ENCODE measurements at places on chromosomes 7 and 10.

GRCh38 chr10:84571146-84571545 lies 242.8 kb downstream of the CCSER2 start:
- no peak for DNase-seq

- DNase-seq = no peak
Measured at GRCh38 chr7:5282543-5283316, at the start of gene SLC29A4. Gene SLC29A4, plus strand, starts transcription at chr7:5282943. Its CDS starts 4,874 bp downstream, at chr7:5287817.

DNA sequence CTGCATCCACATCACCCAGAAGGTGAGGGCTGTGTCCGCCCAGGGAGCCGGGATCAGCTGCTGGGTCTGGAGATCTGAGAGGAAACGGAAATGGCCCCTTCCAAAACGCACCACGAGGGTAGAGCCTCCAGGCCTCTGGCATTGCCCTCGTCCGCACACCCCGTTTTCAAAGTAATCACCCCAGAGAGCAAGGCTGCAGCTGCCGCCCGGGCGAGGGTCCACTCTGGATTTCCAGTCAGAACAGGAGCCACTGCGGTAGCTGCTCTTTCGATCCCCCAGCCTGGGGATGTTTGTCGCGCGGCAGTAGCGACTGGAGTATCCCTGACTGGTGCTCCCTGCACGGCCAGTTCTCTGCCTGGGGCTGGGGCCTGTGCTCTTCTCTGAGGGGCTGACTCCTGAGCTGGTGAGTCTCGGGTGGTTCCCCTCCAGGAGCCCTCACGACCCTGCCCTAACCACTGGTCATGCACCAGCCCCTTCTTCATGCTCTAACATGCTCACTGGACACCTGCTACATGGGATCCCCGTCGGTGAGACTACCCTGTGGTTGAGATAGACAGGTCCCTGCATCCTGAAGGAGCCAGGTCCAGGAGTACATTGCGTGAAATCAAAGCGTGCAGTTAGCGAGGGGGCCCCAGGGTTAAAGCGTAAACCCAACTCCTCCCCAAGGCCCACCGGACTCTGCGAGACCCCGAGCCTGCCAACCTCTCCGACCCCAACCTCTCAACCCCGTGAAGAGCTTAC lies 99.2 kb downstream of the FOXL3 start:
- no peak for DNase-seq

- DNase-seq = no peak
Measured at GRCh38 chr10:80272793-80273522, 16.5 kb downstream of the MAT1A start.

DNA sequence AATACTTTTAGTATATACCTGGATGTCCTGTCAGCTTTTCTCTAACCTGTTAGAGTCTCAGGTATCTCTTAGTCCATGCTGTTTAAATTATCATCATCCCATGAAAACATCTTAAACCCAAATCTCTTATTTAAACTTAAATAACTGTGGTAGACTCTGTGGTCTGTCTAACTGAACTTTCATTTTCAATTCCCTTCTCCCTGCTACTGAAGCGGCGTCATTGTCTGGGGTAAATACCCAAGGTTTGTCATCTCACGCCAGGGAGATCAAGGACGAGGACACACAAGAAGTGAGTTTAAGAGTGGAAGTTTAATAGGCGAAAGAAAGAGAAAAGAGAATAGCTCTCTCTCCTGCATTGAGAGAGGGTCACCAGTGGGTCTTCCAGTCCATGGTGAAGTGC lies 804.4 kb upstream of the CELF2 start:
- DNase-seq = no peak

GRCh38 chr7:121083790-121084251 lies 95.3 kb downstream of the CPED1 start:
- DNase-seq = no peak

GRCh38 chr10:10657139-10657760 lies 360.4 kb upstream of the CELF2 start:
- no peak for DNase-seq

DNA sequence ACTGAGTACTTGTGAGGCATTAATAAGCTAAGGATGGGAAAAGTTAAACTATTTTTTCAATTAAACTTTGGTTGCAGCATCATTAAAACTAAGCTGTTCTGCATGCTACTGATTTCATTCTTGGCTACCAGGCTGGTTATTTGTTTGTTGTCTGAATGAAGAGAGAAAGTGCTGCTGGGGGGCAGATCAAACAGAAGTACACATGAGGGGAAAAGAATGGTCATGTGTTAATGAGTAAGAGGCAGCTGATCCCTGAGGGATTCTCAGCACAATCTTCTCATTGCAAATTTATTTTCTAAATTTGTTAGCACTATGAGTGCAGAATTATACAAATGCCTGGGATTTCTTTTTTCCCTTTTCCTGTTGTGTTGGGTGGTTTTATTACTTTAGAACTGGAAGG lies 213.2 kb upstream of the HPS1 start:
- no peak for DNase-seq

GRCh38 chr7:6359021-6359420 lies 86.6 kb upstream of the CYTH3 start:
- DNase-seq = no peak

GRCh38 chr7:127741764-127742375 lies 89.9 kb downstream of the SND1 start:
- no peak for DNase-seq

GRCh38 chr7:24574386-24574785 lies 1.1 kb downstream of the PALS2 start:
- no peak for DNase-seq

- DNase-seq = no peak
Measured at GRCh38 chr10:77031531-77032187, 605.9 kb downstream of the KCNMA1 start.

GRCh38 chr10:48799341-48800006 lies 114.8 kb downstream of the WDFY4 start:
- no peak for DNase-seq

GRCh38 chr10:86376852-86377796 lies 10.5 kb upstream of the GRID1 start:
- DNase-seq = peak; percentile 26

DNA sequence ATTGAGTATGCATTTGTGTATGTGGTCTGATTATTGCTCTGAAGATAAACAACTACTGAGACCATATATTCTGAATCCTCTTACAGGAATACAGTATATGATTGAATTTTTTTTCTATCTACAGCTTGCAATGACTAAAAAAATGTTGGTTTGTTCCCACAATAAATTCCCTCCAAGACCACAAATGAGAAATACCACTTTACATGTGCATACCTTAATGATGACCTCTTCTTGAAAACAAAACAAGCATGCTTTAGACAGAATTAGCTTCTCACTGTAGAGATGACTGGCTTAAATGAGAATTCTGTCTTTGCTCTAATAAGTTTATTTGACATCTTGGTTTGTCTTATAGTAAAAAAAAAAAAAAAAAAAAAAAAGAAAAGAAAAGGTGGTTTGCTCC lies 241.5 kb downstream of the PCDH15 start:
- no peak for DNase-seq

DNA sequence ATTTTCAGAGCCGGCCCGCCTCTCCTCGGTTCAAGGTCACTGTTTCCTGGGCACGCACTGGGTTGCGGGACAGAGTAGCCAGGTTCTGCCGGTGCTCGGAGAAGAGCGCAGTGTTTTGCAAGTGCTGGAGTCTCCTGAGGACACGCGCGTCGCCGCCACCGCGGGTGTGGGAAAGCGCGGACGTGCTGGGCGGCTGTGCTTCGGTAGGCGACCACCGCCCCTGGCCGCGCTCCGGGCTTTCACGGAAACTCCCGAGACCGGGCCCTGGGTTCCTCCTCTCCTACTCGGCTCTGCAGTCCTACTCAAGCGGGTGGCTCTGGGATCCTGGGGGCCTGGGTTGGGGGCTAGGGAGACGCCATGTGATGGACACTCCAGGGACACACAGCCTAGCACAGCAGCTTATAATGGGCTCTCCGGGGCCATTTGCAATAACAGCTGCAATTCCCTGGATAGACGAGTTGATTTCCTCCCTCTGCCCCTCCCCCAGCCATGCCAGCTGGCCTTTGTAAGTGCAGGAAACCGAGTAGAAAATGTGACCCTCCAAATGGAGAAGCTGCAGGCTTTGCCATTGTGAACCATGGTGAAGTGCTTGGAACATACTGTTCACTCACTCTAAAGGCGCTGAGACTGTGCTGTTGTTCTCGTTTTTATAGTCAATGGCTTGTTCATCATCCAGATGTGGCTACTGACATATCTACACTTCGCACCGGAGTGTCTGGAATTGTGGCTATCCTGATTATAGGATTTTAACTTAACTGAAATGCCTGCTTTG lies 2.1 kb downstream of the FRAT1 start:
- no peak for DNase-seq

DNA sequence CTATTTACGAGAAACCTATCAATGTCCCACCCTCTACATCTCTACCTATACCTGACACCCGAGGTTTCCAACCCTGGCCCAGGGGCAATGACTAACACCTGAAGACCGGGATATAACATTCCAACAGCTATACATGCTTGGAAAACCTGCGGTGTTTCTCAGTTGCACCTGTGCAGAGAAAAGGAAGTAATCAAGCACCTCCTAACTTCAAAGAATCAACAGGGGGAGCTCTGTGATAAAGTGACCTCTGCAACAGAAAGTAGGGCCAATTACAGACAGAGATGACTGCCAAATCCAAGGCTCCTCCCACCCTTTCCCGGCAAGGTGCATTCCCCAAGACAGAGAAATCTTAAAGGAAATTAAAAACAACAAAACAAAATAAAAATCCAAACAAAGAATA lies 41.3 kb downstream of the CCDC6 start:
- no peak for DNase-seq

GRCh38 chr10:1047937-1048336 lies 982 bp downstream of the IDI1 start:
- no peak for DNase-seq

GRCh38 chr7:70838292-70838907 lies 293.5 kb upstream of the GALNT17 start:
- no peak for DNase-seq

- DNase-seq = no peak
Measured at GRCh38 chr7:30844483-30844874, 67.2 kb upstream of the AQP1 start.

- no peak for DNase-seq
Measured at GRCh38 chr10:72729528-72729927, 37.6 kb downstream of the MCU start.

GRCh38 chr10:124047427-124048152 lies 45.8 kb downstream of the CHST15 start:
- DNase-seq = no peak

GRCh38 chr7:46990761-46991160 lies 591.1 kb downstream of the TNS3 start:
- DNase-seq = no peak

DNA sequence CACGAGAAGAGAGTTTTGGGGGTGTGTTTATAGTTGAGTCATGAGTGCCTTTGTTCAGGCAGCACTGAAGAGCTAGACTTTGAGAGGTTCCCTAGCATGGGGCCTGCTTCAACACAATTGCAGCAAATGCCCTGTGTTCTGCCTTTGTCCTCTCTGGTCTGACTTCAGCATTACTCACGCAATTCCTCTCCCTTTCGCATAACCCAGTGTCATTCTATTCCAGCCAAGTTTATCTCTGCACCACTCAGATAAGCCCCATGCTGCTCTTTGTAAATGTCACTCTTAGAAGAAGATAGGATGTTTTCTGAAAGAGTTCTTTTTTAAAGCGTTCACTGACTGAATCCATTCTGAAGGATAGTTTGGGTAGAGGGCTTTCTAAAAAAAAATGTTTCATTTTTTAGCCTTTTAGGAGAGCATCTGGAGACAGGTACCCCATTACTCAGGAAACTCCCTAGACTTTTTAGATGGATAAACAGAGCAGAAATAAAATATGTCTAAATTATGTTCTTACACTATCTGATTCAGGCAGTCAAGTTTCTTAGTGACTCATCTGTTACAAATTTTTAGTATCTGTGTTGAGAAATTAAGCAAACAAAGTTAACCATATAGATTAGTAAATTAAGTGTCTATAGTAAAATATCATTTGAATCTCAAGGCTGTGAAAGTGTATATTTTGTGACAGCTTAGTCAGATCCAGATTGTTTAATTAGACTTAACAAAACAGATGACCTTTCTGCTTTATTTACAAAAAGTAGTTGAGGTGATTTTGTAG lies 318.5 kb downstream of the GPR158 start:
- no peak for DNase-seq

GRCh38 chr7:48637382-48637781 lies 287.0 kb upstream of the CDC14C start:
- no peak for DNase-seq

DNA sequence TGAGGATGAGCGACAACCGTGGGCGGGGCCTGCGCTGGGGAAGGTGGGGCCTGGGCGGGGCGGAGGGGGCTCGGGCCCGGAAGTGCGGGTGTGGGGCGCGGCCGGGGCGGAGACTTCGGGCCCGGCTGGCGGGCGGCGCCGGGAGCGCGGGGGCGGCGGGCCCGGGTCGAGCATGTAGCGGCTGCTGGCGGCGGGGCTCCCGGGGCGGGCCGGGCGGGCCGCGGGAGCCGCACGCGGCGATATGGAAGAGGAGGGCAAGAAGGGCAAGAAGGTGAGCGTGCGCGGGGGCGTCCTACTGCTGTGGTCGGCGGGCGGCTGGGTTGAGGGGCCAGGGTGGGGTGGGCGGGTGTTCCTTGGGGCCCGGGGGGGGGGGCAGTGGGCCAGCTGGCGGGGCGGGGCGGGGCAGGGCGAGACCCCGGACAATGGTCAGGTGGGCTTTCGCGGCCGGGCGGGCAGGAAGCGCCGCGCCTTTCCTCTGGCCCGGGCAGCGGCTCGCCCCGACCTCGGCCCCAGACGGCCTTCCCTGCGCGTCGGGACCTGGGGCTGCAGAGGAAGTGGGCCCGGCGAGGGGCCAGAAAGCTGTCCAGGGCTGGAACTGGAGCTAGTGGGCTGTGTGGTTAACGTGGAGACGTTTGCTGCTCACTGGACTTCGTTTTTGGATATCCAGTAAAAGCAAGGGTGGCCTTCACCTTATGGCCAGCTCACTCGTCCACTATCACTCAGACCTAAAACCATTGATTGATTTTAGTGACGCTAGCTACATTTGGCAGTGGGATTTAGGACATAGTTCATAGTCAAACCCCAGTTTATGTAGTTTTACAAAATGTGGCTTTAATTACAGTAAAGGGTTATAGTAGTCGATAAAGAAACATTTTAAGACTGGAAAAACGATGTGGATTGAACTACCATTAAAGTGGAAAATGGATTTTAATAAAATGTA lies at the start of gene CCM2:
TSS of gene CCM2 (plus strand) at position 109 of the 940 bp plus-strand sequence. CDS start at position 242, 133 bp downstream.
- DNase-seq = no peak

DNA sequence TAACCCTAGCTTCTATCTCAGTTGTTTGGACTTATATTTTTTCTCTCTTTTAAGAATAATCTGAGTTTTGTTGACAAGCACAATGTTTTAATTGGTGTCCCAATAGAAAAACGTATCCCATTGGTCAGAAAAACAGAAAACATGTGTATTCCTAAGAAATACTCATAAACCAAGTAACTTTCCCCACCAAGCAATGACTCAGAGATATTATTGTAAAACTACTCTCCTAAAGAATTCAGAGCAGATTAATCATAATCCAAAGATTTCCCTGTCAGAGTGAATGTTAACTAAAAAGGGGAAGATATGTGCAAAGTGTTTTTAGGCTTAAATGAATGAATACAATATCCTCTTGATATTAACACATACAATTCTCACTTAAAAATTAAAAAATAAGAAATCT lies 29.4 kb upstream of the MBL2 start:
- DNase-seq = no peak

DNA sequence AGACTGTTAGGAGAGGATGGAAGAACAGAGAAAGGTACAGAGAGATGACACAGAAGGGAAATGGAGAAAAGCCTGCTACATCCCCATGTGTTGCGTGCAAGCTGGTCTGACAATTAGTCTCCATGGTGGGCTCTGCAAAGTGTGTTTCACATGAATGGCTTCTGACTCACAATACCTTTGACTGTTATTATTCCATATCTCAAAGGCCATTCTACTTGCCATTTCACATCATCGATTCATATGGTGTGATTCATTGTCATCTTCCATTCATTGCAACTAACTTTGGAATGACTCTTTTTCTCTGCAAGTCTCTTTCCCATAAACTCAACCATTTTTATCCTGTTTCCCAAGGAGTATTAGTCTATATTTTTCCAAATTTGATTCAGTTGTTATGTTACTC lies 208.9 kb upstream of the INHBA start:
- no peak for DNase-seq

All from cortex of kidney (tissue), 1 donor.